ENCODE measurements at places on chromosomes 1 and 21. TPM values are rescaled to one million over a fixed set of nuclear protein-coding genes. Genes with fewer than 3 reads are reported as not detected.

KCNE2 gene
- 0.22 TPM for total RNA-seq

PLPP3 gene
- total RNA-seq, result 61.0 TPM

ARHGAP30 gene
- total RNA-seq, result 2.6 TPM

RNU1-1 gene
- total RNA-seq, result 6,195 TPM

HLX gene
- total RNA-seq, result 8.1 TPM

TAL1 gene
- 1.9 TPM for total RNA-seq

Measured in cardiac septum (tissue), 1 donor.